Right atrium auricular region (tissue), 2 donors: ENCODE measurements at places on chromosomes 1 and 21. TPM values are rescaled to one million over a fixed set of nuclear protein-coding genes. Genes with fewer than 3 reads are reported as not detected.

DNA sequence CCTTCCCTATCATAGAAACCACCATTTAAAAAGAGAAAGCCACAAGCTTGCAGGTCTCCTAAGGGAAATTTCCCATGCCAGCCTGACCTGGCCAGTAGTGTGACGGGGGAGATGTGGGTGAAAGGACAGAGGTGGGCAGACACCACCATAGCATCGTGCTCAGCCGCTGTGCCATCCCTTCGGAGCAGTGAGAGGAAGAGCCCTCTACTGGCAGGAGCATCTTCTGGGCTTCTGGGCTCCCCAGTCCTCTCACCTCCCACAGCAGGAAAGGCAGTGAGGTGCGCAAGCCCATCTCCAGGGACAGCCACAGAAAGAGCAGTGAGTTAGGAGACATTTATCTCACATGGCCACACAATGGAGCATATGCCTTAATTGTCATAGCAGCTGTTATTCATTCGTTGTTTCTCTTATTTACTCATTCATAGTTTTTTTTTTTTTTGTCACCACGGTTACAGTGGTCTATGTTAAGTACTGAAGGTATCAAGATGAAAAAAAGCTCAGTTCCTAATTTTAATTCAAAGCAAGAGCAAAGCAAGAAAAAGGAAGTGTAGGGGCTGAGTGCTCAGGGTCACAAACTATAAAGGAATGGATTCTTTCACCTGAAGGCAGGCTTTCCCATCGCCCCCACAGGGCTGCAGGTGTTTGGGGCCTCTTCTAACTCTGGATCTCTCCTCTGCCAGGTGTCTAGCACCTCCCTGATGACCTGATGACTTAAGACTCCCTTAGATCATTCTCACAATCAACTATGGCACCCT, 48.8 kb upstream of the CAMK1G start:
- H3K4me1 ChIP-seq: no peaks in the 10 kb centered on the region
- no peak for DNase-seq
- H3K27ac ChIP-seq: no peak overlapping the region
- H3K4me3 ChIP-seq: no peak overlapping the region
- H3K36me3 ChIP-seq: no peaks in the 10 kb centered on the region

DNA sequence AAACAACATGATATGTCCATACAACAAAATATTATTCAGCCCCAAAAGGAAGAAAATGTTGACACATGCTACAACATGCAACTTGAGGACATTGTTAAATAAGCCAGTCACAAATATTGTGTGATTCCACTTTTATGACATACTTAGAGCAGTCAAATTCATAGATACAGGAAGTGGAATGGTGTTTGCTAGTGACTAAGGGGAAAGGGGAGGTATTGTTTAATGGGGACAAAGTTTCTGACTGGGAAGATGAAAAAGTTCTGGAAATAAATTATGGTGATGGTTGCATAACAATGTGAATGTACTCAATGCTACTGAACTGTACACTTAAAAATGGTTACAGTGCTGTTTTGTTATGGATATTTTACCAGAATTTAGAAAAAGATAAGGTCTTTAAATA, 77.7 kb downstream of the RHOU start:
- H3K27ac ChIP-seq: no peak overlapping the region
- no peaks in the 10 kb centered on the region for H3K36me3 ChIP-seq
- H3K4me3 ChIP-seq: no peak overlapping the region
- H3K4me1 ChIP-seq: no peaks in the 10 kb centered on the region

DNA sequence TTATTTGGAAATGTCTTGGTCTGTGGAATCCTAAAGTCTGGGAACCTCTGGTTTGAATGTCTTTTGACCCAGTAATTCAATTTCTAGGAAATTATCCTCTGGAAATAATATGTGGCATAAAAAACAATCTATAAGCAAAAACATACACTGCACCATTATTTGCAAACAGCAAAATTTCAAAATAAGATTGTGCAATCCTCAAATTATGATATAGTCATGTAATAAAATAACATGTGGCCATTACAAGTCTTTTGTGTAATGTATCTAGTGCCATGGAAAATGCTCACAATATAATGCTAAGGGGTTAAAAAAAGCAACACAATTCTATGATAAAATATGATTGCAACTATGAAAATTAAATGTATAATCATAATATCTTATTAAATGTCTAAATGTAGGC, 312.9 kb upstream of the RUNX1 start:
- no peak overlapping the region for H3K4me3 ChIP-seq
- peaks cover 6% of the 10 kb centered on the region for H3K4me1 ChIP-seq
- no peak for DNase-seq
- no peaks in the 10 kb centered on the region for H3K27me3 ChIP-seq
- no peak overlapping the region for H3K27ac ChIP-seq
- H3K36me3 ChIP-seq: no peaks in the 10 kb centered on the region

GRCh38 chr1:94942171-94943128, 15.5 kb upstream of the CNN3 start:
- no peak for DNase-seq
- no peaks in the 10 kb centered on the region for H3K36me3 ChIP-seq
- H3K27ac ChIP-seq: no peak overlapping the region

DNA sequence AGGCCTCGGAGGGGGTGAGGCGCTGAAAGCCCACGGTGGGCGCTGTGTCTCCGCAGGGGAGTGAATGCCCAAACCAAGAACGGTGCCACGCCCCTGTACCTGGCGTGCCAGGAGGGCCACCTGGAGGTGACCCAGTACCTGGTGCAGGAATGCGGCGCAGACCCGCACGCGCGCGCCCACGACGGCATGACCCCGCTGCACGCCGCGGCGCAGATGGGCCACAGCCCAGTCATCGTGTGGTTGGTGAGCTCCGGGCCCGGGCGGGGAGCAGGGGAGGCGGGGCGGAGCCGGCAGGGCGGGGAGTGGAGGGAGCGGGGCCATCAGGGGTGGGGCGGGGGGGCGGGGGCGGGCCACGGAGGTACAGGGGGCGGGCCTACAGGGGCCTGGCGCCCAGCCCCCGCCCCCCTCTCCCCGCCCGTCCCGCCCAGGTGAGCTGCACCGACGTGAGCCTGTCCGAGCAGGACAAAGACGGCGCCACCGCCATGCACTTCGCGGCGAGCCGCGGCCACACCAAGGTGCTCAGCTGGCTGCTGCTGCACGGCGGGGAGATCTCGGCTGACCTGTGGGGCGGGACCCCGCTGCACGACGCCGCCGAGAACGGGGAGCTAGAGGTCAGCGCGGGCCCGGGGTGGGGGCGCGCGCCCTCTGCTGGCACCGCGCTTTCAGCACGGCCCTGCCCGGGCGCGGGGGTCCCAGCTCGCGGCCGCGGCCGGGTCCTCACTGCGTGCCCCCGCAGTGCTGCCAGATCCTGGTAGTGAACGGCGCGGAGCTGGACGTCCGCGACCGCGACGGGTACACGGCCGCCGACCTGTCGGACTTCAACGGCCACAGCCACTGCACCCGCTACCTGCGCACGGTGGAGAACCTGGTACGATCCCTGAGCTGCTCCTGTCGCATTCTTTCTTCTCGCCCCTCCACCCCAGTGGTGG, 15.9 kb downstream of the ESPN start:
- peaks cover 9% of the 10 kb centered on the region for H3K4me1 ChIP-seq
- H3K36me3 ChIP-seq: no peaks in the 10 kb centered on the region
- peaks cover 3% of the 10 kb centered on the region for H3K27me3 ChIP-seq
- H3K4me3 ChIP-seq: peak overlapping the region; percentile 30
- no peak for DNase-seq
- H3K27ac ChIP-seq: no peak overlapping the region

DNA sequence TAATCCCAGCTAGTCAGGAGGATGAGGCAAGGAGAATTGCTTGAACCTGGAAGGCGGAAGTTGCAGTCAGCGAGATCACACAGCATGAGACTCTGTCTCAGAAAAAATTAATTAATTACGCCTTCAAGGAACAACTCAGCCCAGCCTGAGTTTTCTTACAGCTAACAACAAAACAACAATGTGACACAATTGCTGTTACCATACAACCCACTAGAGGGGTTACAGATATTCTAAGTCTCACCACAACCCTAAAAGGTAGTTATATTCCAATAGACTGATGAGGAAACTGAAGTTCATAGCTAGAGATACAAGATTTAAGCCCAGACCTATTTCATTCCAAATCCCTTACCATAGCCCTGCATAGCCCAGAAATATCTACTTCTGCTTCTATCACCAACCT, 2.9 kb upstream of the LRRC8C start:
- no peak overlapping the region for H3K27ac ChIP-seq
- no peak overlapping the region for H3K4me3 ChIP-seq
- no peak for DNase-seq

DNA sequence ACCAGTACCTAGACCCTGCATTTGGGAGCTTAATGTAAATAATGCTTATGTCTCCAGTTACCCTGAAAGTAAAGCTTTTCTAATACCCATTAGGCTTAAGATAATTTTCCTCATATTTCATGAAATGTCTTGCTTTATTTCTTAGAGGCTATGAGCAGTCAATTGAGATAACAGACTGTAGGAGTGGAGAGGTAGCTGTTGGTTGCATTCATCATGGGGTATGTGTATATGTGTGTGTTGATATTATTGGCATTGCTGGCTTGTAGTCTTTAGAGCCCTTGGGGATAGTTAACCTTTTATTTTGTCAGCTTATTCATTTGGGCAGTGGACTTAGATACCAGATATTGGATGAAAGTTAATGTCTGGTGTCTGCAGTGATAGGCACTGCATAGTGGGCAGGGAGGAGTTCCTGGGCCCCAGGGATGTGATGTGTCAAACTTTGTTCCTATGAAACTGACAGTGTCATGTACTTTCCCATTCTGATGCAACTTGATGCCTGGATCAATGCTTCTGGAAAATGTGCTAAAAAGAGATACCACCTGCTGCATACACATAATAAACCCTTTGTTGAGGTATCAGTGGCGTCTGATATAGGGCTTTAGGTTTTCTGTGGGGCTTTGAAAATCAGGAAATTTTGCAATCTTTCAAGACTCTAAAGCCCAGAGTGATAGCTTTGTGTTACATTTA, 83.9 kb downstream of the MAST2 start:
- no peaks in the 10 kb centered on the region for H3K27me3 ChIP-seq
- no peaks in the 10 kb centered on the region for H3K4me1 ChIP-seq
- no peak overlapping the region for H3K27ac ChIP-seq
- no peaks in the 10 kb centered on the region for H3K36me3 ChIP-seq

The ANGPTL1 gene
- 29.6 TPM for total RNA-seq
